ENCODE measurements at places on chromosomes 7 and 10. TPM values are rescaled to one million over a fixed set of nuclear protein-coding genes. Genes with fewer than 3 reads are reported as not detected.

Gene OR9A2
- polyA plus RNA-seq, result not detected

DNA sequence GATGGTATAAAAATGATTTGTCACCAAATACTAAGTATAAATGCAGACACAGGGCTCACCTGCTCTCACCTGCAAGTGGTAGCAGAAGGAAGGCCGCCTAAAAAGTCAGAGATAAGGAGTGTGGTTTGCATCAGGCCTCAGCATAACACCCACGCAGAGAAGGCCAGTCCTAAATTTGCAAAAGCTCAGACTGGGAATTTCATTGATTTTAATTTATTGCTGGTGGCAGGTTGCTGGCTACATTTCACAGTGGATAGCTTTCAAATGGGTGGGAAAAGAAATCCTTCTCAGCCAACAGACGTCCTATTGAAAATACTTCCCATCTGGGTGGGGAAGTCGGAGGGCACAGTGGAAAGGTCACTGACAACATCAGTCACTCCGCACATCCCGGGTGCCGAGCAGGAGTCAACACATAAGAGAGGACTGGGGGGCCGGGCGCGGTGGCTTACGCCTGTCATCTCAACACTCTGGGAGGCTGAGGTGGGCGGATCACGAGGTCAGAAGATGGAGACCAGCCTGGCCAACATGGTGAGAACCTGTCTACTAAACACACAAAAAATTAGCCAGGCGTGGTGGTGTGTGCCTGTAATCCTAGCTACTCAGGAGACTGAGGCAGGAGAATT, 561.8 kb upstream of the MKI67 start:
- DNase-seq, result no peak

Gene PKD2L1
- 0.17 TPM for polyA plus RNA-seq

- peak; percentile 34 for DNase-seq
Measured at GRCh38 chr7:84455788-84456187, 261.2 kb upstream of the SEMA3A start.

- DNase-seq, result no peak
Measured at GRCh38 chr10:62037166-62037831, 135.8 kb downstream of the ARID5B start.

Gene GALNT17
- 40.4 TPM for polyA plus RNA-seq

Gene OR6V1
- polyA plus RNA-seq, result not detected

- peak; percentile 63 for DNase-seq
Measured at GRCh38 chr10:112532189-112532588, 85.2 kb downstream of the VTI1A start.

GRCh38 chr10:47238331-47239095, 61.5 kb upstream of the GDF10 start:
- DNase-seq, result no peak

All from muscle of arm (tissue), 14 donors.